ENCODE measurements at places on chromosomes 5 and 9.

DNA sequence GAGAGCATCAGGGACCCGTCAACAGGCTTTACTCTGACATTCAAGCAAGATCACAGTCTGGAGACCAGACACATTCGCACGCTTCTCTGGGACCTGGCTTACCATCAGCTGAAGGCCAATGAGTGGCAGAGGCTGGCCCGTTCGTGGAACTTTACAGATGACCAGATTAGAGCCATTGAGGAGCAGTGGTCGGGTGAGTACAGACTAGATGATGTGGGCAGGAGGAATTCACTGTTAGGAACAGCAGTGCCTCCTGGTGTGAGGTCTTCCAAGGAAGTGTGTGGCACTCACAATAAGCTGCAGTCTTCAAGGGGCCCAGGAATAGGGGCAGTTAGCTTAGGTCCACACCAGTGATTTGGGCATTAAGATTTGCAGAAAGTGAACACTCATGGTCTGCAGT, 50.4 kb downstream of the POC5 start:
- no peak for DNase-seq

DNA sequence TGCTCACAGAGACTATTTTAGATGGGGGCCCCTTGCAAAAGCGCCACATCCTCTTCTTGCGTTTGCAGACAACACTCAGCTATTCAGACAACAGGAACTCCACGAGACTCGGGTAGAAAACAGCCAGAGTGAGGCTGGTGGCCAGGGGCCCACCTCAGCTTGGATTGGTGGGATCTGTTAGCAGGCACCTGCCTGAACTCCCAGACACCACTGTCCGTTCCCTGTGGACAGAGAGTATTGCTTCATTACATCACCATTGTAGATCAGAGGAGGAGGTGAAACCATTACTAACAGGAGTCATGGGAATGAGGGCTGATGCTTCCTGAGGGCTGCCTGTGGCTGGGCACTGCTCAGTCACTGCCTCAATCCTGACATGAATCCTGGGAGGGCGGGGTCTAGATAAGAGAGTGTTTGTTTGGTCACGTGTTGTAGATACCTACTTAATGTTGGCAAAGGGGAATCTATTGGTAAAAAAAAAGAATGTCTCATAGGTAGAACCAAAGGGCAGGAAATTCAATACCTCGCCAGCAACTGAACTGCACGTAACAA, 4.4 kb upstream of the RAPGEF1 start:
- no peak for DNase-seq

- no peak for DNase-seq
Observed at GRCh38 chr5:36665628-36666027, 59.2 kb downstream of the SLC1A3 start.

GRCh38 chr9:18490641-18491370, 16.9 kb downstream of the ADAMTSL1 start:
- DNase-seq = no peak

All from activated naive CD8-positive, alpha-beta T cell treated with anti-CD3 and anti-CD28 coated beads, Interleukin-2, amount 50 U/mL, for 16 hours (primary cell).